ENCODE measurements at places on chromosomes 5 and 9. TPM values are rescaled to one million over a fixed set of nuclear protein-coding genes. Genes with fewer than 3 reads are reported as not detected.

DNA sequence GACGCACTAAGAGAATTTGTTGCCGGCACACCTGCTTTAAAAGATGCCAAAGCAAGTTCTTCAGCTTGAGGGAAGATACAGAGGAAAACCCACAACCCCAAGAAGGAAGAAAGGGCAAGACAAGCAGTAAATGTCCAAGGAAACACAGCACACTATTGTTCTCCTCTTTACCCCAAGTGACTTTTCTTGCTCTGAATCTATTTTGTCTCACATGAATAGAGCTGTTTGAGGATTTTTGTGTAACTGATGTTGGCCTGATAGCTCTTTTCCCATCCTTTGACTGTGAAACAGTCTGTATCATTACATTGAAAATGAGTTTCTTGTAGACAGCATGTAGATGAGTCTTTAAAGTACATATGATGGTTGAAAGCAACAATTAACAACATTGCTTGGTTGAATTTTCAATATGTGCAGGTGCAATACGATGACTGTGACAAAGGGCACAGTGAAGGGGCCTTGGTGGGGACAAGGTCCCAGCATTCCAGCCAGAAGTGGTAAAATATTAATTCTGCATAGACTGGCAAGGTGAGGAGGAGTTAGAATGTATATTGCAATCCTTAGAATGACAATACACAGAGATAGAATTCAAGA lies 16.8 kb upstream of the CEP72 start:
- H3K27me3 ChIP-seq: no peaks in the 10 kb centered on the region
- H3K4me1 ChIP-seq: no peaks in the 10 kb centered on the region
- H3K4me3 ChIP-seq: no peak overlapping the region
- DNase-seq: no peak

TAS2R1 gene
- total RNA-seq: not detected

FOXD4L4 gene
- not detected for total RNA-seq

GRCh38 chr9:69820955-69821788 lies 555 bp downstream of the CFAP95 start:
- no peak overlapping the region for H3K27ac ChIP-seq
- peak overlapping the region; percentile 18 for H3K4me3 ChIP-seq
- peaks cover 7% of the 10 kb centered on the region for H3K4me1 ChIP-seq
- peaks cover 11% of the 10 kb centered on the region for H3K27me3 ChIP-seq
- DNase-seq: no peak

RPL37 gene
- 384 TPM for total RNA-seq

CAMK2A gene
- total RNA-seq: 2.5 TPM

DNA sequence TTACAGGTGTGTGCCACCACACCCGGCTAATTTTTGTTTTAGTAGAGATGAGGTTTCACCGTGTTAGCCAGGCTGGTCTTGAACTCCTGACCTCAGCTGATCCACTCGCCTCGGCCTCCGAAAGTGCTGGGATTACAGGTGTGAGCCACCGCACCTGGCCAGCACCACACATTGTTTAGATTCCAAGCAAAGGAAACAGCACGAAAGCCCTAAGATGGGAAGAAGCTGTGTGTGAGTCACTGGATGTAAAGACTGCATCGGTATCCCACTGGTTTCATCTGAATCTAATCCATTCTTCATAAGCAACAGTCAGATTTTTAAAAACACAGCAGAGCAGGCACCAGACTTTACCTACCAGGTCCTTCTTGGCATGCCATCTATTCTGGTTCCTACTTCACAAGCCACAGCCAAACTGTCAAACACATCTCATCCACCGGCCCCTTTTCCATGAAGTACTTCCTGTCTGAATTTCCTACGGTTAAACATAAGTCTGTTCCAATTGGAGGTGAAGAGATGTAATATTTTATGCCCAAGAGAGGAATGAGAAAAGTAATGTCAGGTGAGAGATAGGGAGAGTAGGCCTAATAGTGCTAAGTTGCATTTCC lies 17.4 kb downstream of the UBTD2 start:
- no peak for DNase-seq
- H3K36me3 ChIP-seq: no peaks in the 10 kb centered on the region
- H3K27ac ChIP-seq: peak overlapping the region; percentile 48
- H3K4me1 ChIP-seq: peaks cover 16% of the 10 kb centered on the region

DNA sequence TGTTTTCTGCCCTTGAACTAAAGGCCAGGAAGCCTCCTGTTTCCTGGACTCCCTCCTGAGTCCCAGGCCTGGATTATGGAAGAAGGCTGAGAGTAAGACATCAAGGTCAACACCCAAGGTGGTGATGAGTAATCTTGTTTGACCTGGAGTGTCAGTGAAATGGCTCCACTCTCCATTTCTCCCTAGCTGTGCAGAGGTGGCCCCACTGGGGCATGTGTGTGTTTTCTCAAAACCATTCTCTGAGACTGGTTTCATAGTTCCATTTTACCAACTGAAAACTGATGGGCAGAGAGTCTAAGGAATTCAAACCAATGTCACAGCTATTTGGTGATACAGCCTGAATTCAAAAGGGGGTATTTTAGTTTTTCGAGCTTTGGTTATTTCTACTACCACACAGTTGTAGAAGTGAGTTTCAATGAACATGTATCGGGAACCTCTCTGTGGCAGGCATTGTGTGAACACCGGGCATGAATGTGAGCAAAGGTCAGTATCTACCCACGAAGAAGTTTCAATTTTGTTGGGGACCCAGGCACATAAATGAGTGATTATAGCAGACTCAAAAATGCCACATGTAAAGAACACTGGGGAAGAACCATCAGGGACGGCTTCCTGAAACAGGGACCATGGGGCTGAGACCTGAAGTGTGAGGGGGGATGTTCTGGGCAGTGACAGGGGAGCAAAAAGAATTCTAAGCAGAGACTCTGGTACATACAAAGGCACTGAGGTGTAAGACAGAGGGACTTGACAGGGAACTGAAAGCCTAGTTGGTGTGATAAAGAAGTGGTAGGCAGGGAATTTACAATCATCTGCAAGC lies 269.6 kb upstream of the KLF4 start:
- H3K4me1 ChIP-seq: peaks cover 5% of the 10 kb centered on the region
- no peaks in the 10 kb centered on the region for H3K36me3 ChIP-seq
- H3K27me3 ChIP-seq: no peaks in the 10 kb centered on the region
- DNase-seq: no peak

GRCh38 chr5:173662581-173663351 lies 46.3 kb upstream of the BOD1 start:
- no peak overlapping the region for H3K27ac ChIP-seq
- H3K27me3 ChIP-seq: no peaks in the 10 kb centered on the region
- no peak overlapping the region for H3K4me3 ChIP-seq
- H3K4me1 ChIP-seq: no peaks in the 10 kb centered on the region
- H3K36me3 ChIP-seq: no peaks in the 10 kb centered on the region
- DNase-seq: no peak

- H3K4me3 ChIP-seq: no peak overlapping the region
- H3K4me1 ChIP-seq: no peaks in the 10 kb centered on the region
- H3K36me3 ChIP-seq: no peaks in the 10 kb centered on the region
- DNase-seq: peak; percentile 93
- no peak overlapping the region for H3K27ac ChIP-seq
- no peaks in the 10 kb centered on the region for H3K27me3 ChIP-seq
These were observed 205.4 kb downstream of the SPATA31A6 start for GRCh38 chr9:42388846-42389245.

DNA sequence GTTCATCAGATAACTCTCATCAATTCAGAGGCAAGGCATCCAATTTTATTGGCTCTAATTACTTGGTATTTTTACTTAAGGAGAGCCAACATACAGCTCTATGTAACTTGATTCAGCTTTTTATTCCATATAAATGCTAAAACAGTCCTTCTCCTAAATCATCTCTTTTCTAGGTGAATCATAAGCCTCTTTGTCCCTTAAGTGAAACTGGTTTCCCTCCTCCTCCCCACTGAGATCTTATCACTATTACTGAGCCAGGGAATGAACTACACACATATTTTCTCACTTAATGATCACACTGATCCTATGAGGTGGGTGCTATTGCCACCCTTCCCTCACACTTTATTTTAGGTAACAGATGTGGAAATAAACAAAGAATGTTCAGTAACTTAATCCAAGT lies 1143.8 kb downstream of the MAT2B start:
- no peak for DNase-seq
- H3K4me1 ChIP-seq: no peaks in the 10 kb centered on the region
- no peaks in the 10 kb centered on the region for H3K36me3 ChIP-seq
- no peak overlapping the region for H3K4me3 ChIP-seq
- no peaks in the 10 kb centered on the region for H3K27me3 ChIP-seq
- H3K27ac ChIP-seq: no peak overlapping the region

SPINK13 gene
- not detected for total RNA-seq

DNAH5 gene
- total RNA-seq: 0.75 TPM

ADAMTS6 gene
- 2.5 TPM for total RNA-seq

DNA sequence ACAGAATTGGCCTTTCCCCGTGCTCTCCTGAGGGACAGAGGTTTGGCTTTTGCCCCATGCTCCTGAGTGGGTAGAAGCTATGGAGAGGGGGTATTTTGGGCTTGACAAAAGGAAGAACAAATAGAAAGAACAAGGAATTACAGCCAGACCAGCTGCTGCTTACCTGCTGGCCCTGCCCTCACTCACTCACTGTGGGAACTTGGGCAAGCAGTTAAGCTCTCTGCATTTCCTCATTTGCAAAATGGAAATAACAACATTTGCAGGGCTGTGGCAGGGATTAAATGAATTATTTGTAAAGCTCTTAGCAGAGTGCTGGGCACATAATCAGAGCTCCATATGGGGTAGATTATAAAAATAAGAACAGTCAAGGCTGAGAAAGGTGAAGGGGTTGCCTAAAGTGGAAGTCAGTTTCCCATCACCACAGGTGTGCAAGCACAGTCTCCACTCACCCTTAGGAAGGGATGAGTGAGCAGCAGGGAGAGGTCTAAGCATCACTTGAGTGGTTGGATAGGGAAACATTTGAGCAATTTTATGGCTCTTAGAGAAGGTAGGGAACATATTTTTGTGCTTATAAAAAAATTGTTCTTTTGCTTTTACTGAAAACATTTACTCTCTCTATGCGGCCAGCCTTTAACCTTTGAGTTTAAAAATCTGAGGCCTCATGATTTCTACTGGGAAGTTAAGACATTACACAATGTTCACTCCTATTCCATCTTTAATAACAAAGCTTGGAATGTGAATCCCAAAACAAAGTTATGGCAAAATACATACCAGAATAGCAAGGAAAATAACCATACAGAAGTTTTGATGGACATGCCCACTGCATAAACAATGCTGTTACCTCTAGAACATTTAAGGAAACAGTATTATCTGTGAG lies 42.8 kb upstream of the LHFPL2 start:
- no peaks in the 10 kb centered on the region for H3K27me3 ChIP-seq
- no peaks in the 10 kb centered on the region for H3K36me3 ChIP-seq
- H3K4me3 ChIP-seq: no peak overlapping the region

GRCh38 chr5:149141224-149141956 lies at the start of gene ABLIM3:
Gene ABLIM3, plus strand, starts transcription at chr5:149141493. Its CDS starts 603 bp downstream, at chr5:149142096.
- H3K36me3 ChIP-seq: no peaks in the 10 kb centered on the region
- DNase-seq: peak; percentile 94
- H3K27me3 ChIP-seq: no peaks in the 10 kb centered on the region
- H3K27ac ChIP-seq: peak within 1 kb of the TSS; percentile 76
- H3K4me1 ChIP-seq: peaks cover 39% of the 10 kb centered on the region

GRCh38 chr5:141547921-141548320 lies 59.0 kb downstream of the PCDHGC5 start:
- no peaks in the 10 kb centered on the region for H3K4me1 ChIP-seq
- H3K36me3 ChIP-seq: peaks cover 27% of the 10 kb centered on the region
- DNase-seq: no peak
- no peak overlapping the region for H3K27ac ChIP-seq
- H3K27me3 ChIP-seq: no peaks in the 10 kb centered on the region

GRCh38 chr5:143198332-143198731 lies 205.2 kb downstream of the NR3C1 start:
- no peak for DNase-seq
- peaks cover 34% of the 10 kb centered on the region for H3K4me1 ChIP-seq
- no peaks in the 10 kb centered on the region for H3K27me3 ChIP-seq
- no peak overlapping the region for H3K27ac ChIP-seq
- H3K36me3 ChIP-seq: no peaks in the 10 kb centered on the region

GRCh38 chr5:124194282-124194681 lies 552.2 kb downstream of the ZNF608 start:
- H3K4me3 ChIP-seq: no peak overlapping the region
- no peak for DNase-seq
- no peaks in the 10 kb centered on the region for H3K27me3 ChIP-seq
- H3K4me1 ChIP-seq: peaks cover 11% of the 10 kb centered on the region
- no peaks in the 10 kb centered on the region for H3K36me3 ChIP-seq

SLC6A7 gene
- total RNA-seq: not detected

GRCh38 chr9:105291422-105291859 lies 47.0 kb downstream of the SLC44A1 start:
- no peak overlapping the region for H3K27ac ChIP-seq
- no peaks in the 10 kb centered on the region for H3K36me3 ChIP-seq
- no peak for DNase-seq
- no peak overlapping the region for H3K4me3 ChIP-seq

DNA sequence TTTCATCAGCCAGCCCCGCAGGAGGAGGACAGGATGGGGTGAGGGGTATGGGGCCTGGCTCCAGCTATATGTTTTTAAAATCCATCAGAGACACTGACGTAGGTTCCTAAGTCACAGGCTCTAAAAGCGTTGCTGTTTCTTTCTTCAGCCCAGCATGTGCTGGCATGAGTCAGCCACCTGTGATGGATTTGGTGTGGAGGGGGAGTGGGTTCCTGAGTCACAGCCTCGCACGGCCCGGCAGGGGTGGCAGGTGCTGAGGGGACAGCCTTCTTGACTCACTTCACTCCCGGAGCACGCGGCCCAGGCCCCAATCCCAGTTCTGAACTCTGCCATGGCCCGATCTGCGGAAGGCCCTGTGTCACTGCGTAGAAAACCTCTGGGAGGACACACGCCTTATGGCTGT lies 38.8 kb upstream of the RPL26L1 start:
- peak overlapping the region; percentile 84 for H3K27ac ChIP-seq
- peaks cover 13% of the 10 kb centered on the region for H3K36me3 ChIP-seq
- no peak for DNase-seq
- H3K27me3 ChIP-seq: no peaks in the 10 kb centered on the region

NEUROG1 gene
- not detected for total RNA-seq

DNA sequence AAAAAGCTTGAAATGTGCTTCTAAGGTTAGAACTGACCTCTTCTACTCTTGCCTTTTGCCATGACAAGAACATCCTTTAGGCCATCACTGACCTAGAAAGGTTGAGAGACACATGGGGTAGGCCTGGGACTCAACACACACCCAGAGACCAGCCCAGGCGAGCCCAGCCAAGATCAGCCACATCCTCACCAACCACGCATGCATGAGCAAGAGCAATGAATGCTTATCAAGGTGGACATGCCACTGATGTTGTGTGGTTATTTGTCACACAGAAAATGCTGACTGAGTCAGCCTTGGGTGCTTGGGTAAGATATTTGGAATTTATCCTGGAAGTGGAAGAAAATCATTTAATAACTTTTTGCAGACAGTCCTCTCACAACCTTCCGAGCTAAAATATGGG lies 39.4 kb downstream of the SMIM23 start:
- no peak overlapping the region for H3K4me3 ChIP-seq
- no peak overlapping the region for H3K27ac ChIP-seq
- no peak for DNase-seq
- no peaks in the 10 kb centered on the region for H3K36me3 ChIP-seq

- no peak overlapping the region for H3K4me3 ChIP-seq
- H3K36me3 ChIP-seq: no peaks in the 10 kb centered on the region
- peak; percentile 70 for DNase-seq
- H3K27me3 ChIP-seq: no peaks in the 10 kb centered on the region
- H3K4me1 ChIP-seq: no peaks in the 10 kb centered on the region
- no peak overlapping the region for H3K27ac ChIP-seq
These were observed 180.4 kb downstream of the GAS1 start for GRCh38 chr9:86766912-86767311.

GRCh38 chr5:179373101-179373934 lies 28.1 kb upstream of the ADAMTS2 start:
- H3K27me3 ChIP-seq: no peaks in the 10 kb centered on the region
- no peak overlapping the region for H3K4me3 ChIP-seq
- H3K36me3 ChIP-seq: no peaks in the 10 kb centered on the region
- DNase-seq: no peak
- no peak overlapping the region for H3K27ac ChIP-seq
- no peaks in the 10 kb centered on the region for H3K4me1 ChIP-seq

Data from esophagus muscularis mucosa (tissue), 4 donors.